ENCODE measurements at places on chromosomes 7 and 10.
A peak's percentile ranks its signal among the peaks of the same experiment; 100 is the strongest.

GRCh38 chr7:40761762-40762560, 627.2 kb downstream of the SUGCT start:
- H3K36me3 ChIP-seq = no peaks in the 10 kb centered on the region
- no peaks in the 10 kb centered on the region for H3K27me3 ChIP-seq
- no peaks in the 10 kb centered on the region for H3K4me1 ChIP-seq
- DNase-seq = no peak
- no peak overlapping the region for H3K27ac ChIP-seq

DNA sequence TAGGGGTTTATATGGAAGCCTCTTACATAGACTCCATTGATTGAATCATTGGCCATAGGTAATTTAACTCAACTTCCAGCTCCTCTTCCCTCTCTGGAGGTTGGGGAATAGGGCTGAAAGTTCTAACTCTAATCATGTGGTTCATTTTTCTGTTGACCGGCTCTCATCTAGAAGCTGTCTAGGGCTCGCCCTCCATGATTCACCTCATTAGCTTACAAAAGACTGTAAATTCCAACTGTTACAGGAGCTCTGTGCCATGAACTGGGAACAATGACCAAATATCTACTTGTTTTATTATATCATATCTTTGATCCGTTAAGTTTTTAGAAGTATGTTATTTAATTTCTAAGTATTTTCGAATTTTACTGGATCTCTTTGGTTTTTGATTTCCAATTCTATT, 263.0 kb downstream of the TCF7L2 start:
- no peak overlapping the region for H3K4me3 ChIP-seq
- no peak overlapping the region for H3K27ac ChIP-seq
- H3K27me3 ChIP-seq = no peaks in the 10 kb centered on the region

DNA sequence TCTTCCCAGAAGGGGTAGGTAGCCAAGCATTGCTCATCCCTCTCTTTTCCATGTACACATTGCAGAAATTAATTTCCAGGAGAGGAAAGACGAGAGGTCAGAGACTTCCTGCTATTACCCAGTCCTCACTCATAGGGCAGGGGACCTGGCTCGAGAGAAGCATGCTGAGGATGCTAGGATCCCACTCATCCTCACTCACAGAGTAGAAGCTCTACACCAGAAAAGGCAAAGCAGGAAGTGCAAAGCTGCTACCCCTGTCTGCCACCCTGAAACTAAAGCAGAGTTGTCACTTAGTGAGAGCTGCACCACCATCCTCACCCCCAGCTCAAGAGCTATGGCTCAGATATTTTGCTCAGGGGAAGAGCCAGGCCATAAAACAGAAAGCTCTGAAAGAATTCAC, 9.9 kb downstream of the OR9A2 start:
- H3K36me3 ChIP-seq = no peaks in the 10 kb centered on the region
- H3K27ac ChIP-seq = no peak overlapping the region
- peaks cover 15% of the 10 kb centered on the region for H3K4me1 ChIP-seq
- H3K27me3 ChIP-seq = 0 out of 2 replicates have a peak, but pooled peaks cover 6% of the 10 kb centered on the region

DNA sequence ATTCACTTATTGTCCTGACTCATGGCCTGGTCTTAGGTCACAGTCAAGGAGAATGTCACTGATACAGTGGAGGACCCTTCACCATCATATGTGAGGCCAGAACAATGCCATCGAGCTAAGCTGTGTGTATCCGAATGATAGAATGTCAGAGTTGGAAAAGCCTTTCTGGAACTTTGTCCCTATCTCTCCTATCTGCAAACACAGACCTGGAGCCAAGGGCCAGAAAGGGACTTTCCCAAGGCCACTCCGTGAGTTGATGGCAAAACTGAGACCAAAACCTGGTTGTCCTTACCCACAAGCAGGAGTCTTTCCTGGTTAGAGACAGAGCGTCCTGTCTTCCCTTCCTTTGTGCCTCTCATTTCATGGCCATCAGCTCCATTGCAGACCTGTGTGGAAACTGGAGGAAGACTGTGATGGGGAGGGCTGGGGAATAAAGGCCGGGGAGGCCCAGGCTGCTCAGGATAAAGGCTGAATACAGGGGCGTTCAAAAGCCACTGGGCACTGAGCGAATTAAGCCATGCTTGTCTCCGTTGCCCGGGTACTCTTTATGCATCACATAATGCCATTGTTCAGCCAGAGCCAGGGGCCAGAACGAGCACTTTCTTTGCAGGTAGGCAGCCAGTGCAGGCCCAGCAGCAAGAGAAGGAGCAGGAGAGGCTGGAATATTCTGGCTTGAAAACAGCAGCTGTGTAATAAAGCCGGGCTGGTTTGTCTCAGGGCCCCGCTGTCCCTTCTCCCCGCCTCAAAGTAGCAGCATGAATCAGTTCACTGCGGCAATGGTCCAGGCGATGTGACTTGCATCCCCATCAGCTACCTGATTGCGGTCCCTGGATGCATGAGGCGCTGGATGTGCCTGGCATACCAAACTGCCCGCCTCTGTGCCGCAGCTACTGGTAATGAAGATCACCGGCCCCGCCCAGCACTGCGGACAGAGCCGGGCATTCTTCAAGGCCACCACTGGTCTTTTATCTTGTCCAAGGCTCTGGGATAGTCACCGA, 143.0 kb downstream of the RPS24 start:
- no peak overlapping the region for H3K4me3 ChIP-seq
- peaks cover 94% of the 10 kb centered on the region for H3K27me3 ChIP-seq
- no peaks in the 10 kb centered on the region for H3K36me3 ChIP-seq
- H3K4me1 ChIP-seq = no peaks in the 10 kb centered on the region
- no peak overlapping the region for H3K27ac ChIP-seq

GRCh38 chr7:157703131-157703530, 366.3 kb downstream of the DNAJB6 start:
- no peaks in the 10 kb centered on the region for H3K4me1 ChIP-seq
- no peak for DNase-seq
- H3K27me3 ChIP-seq = peaks cover 90% of the 10 kb centered on the region
- no peak overlapping the region for H3K27ac ChIP-seq

- DNase-seq = no peak
- H3K4me1 ChIP-seq = peaks cover 27% of the 10 kb centered on the region
- no peak overlapping the region for H3K27ac ChIP-seq
- no peak overlapping the region for H3K4me3 ChIP-seq
These were observed 1356.8 kb downstream of the XPNPEP1 start for GRCh38 chr10:108566316-108567107.

GRCh38 chr7:2613931-2614600, 17.7 kb upstream of the TTYH3 start:
- H3K27me3 ChIP-seq = no peaks in the 10 kb centered on the region
- peak overlapping the region; percentile 55 for H3K4me3 ChIP-seq
- DNase-seq = no peak
- H3K27ac ChIP-seq = no peak overlapping the region
- H3K4me1 ChIP-seq = peaks cover 9% of the 10 kb centered on the region
- H3K36me3 ChIP-seq = no peaks in the 10 kb centered on the region
